ENCODE measurements at places on chromosomes 2 and 18.

GRCh38 chr2:61210332-61210981 lies 48.5 kb downstream of the C2orf74 start:
- DNase-seq = no peak

DNA sequence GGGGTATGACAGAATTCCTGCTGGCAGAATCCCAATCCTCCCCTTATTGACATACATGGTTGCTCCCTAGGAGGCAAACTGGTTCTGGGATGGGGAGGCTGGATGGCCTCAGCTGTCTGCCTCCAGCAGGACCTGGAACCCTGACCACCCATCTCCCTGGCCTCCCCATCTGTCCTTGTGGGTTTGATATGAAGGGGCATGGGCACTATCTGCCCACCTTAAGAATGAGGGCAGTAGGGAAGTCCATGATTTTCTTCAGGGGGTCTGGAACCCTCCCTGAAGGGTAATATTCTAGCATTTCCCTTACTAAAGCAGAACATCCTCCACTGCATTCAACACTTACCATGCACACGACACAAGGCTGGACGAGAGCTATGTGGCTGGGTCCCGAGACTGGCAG lies 113.6 kb downstream of the VAPA start:
- no peak for DNase-seq

- no peak for DNase-seq
Observed at GRCh38 chr2:113038291-113038690, 14.4 kb downstream of the IL36B start.

- DNase-seq = no peak
Observed at GRCh38 chr2:65053199-65053598, 3.0 kb upstream of the CEP68 start.

GRCh38 chr18:9827211-9827792 lies 58.5 kb upstream of the TXNDC2 start:
- DNase-seq = no peak
